Nephron progenitor cell (in vitro differentiated cells): ENCODE measurements at places on chromosomes 12 and 14.

- no peak for DNase-seq
Observed at GRCh38 chr12:106914796-106915634, 40.7 kb upstream of the TMEM263 start.

GRCh38 chr14:58771016-58771415 is 133.3 kb downstream of the DACT1 start:
- DNase-seq = no peak

GRCh38 chr14:90517076-90517841 is 120.4 kb downstream of the CALM1 start:
- no peak for DNase-seq

DNA sequence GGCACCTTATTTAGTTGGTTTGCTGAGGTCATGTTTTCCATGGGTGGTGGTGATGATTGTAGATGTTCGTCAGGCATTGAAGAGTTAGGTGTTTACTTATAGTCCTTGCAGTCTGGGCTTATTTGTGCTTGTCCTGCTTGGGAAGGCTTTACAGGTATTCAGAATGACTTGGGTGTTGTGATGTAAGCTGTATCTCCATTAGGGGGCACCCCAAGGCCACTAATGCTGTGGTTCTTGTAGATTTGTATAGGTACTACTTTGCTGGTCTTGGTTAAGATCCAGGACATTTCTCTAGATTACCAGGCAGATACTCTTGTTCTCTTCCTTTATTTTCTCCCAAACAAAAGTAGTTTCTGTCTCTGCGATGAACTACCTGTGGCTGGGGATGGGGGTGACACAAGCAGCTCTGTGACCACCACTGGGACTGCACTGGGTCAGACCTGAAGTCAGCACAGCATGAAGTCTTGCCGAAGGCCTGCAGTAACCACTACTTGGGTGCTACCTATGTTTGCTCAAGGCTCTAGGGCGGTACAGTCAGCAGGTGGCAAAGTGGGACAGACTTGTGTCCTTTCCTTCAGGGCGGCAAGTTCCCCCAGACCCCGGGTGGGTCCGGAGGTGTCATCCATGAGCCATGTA is 35.8 kb upstream of the FBXO33 start:
- peak; percentile 36 for DNase-seq

DNA sequence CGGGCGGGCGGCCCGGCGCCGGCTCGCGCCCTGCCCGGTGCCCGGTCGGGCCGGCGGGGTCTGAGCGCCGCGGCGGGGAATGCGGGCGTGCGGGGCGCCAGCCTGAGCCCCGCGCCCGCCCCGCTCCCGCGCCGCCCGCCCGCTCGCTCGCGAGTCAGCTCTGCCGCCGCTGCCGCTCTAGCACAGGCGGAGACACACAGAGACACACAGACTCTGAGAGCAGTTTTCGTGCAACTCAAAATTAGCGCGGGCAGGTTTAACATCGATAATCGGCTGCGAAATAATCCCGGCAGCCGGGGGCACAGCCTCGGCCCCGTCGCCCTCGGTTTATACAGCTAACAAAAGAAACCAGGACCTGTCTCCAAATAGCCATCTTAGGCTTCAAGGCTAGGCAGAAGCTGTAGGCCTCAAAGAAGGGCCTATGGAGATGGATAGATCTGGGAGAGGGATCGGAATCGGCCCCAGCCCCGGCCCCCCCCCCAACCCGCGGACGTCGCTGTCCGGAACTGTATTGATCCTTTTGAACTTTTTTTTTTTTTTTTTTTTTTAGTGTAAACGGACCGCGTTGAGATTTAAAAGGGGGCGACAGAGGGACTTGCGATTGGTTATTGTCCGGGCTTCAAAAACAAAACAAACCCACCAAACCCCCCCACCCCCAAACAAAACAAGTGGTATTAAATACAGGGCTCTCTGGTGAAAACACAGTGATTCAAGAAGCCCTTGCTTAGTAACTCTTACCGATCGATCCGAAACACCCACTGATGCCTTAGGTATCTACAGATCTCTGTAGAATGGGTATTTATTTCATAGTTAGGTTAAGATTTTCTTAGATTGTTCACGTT is 1.1 kb downstream of the ARID2 start:
- peak; percentile 61 for DNase-seq
